ENCODE measurements at places on chromosomes 2 and 18.

GRCh38 chr18:54359233-54359632 lies 1.5 kb downstream of the C18orf54 start:
- DNase-seq: no peak

DNA sequence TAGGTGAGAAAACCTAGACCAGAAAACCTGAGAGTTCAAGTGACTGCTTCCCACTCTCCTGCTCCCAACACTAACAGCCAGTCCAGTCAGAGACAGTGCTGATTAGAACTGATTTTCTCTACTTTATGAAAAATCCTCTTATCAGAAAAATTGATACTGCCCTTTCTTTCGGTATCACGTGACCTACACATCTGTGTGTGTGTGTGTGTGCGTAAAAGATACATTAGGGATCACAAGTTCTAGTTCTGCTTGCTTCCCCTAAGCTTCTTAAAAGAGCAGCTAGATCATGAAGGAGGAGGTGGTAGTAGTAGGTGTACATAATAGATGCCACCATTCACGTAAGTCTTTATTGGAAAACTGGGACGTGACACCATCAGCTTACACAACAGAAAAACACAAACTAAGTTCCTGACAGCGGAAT lies 1.5 kb downstream of the ARL5A start:
- no peak for DNase-seq

DNA sequence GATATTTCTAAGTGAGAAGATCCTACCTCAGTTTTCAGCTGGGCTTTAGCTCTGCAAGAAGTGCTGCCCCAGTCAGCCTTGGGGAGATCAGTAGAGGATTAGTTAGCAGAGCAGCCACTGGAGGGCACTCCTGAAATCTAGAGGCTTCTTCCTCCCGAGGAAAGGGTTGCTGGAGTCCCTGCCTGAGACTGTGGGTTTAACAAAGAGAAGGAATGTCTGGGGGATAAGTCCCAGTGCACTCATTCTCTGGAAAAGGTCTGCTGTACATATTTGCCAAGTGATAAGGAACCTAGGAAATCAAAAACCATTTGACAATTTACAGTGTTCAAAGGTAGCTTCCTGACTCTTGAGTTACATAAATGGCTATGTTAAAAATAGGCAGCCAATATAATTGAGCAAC lies 207.2 kb downstream of the SLC8A1 start:
- DNase-seq: peak; percentile 69

- no peak for DNase-seq
These were observed 20.1 kb upstream of the SULT1C3 start for GRCh38 chr2:108219688-108220087.

DNA sequence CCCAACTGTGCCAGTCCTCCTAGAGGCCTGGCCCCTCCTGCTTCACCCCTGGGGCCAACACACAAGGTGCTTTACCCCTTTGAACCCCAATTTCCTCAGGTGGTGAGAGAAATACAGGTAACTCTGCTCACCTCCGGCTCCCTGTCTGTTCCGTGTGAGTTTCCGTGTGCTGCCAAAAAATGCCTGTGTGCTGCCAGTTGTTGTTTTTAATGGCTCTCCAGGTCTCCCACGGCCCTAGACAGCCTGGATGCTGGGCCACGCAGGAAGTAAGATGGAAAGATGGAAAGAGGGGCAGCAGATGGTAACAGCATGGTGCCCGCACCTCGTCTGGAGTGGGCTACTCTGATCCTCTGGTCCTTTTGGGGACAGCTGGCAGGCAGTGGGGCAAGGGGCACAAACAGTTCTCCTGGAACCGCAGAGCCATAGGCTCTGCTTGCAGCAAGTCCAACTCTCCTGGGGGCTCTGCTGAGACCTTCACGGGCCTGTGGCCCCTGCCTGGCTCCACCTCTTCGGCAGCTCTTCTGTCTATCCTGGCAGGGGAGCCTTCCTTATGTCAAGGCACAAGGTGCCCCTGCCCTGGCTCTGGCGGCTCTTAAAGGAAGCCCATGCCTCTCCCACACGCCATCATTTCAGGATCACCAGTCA lies 4.3 kb upstream of the ARHGEF4 start:
- no peak for DNase-seq
